ENCODE measurements at places on chromosomes 1 and 21.

- no peak for DNase-seq
Measured at GRCh38 chr1:222772996-222773379, 36.0 kb downstream of the FAM177B start.

DNA sequence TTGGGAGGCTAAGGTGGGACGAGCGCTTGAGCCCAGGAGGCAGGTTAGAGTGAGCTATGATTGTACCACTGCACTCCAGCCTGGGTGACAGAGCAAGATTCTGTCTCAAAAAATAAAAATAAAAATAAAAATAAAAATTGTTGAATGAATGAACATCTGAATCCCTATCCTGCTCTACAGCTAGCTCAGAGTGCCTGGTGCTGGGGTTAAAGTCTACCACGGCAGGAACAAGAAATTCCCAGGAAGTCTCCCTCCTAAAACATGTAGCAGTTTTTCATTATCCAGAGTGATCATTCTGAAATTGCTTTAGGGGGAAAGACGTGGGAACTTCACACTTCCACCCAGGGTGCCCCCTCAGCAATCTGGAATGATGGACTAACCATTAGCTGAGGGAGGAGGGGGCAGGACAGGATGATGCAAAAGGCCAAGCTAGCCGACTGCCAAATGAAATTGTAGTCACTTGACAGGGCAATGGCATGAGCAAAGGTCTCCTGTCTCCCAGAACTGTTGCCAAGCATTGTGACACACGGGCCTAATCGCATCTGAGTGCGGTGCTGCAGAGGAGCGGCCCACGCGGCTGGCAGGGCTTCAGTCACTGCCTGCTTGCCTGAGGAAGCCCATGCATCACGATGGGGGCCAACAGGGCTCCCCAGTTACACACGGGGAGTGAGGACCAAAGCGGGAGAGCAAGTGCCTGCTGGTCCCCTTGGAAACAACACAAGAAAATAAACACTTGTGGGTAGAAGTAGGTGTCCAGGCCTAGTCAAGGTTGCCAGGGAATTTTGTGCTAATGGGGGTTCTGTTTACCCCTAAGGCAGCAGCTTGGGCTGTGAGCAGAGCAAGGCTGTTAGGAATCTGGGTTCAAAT lies 85.7 kb downstream of the NENF start:
- no peak for DNase-seq

- no peak for DNase-seq
Measured at GRCh38 chr21:38520511-38520910, 22.2 kb upstream of the ERG start.

DNA sequence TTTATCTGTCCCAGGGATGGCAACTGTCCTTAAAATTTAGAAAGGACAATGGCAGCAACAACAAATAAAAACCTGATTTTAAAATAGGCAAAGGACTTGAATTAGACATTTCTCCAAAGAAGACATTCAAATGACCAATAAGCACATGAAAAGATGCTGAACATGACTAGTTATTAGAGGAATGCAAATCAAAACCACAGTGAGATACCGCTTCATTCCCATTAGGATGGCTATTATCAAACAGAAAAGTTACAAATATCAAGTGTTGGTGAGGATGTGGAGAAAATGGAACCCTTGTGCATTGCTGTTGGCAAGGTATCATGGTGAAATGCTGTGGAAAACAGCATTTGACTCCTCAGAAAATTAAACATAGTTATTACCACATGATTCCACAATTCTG lies 120.7 kb downstream of the CRB1 start:
- no peak for DNase-seq

GRCh38 chr1:177137814-177138213 lies 26.7 kb downstream of the ASTN1 start:
- no peak for DNase-seq

GRCh38 chr1:167128261-167129227 lies 34.7 kb downstream of the STYXL2 start:
- no peak for DNase-seq

- DNase-seq: no peak
Measured at GRCh38 chr1:15410884-15411245, 1.2 kb downstream of the EFHD2 start.

DNA sequence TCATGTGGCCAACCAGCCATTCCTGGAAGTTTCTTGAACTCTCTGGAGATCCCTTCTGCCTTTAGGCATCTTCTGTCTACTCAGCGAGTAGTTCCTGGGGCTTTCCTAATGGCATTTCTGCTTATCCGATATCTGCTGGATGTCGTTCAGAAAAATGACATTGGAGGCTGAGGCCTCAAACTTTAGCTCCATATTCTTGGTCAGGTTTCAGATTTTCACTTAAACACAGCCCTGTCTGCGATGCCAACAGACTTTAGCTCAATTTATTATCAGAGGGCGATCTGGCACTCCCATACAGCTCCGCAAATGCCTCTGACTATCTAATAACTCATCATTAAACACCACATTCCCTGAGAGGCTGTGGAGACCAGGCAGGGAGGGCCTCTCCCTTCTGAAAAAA lies 46.3 kb upstream of the ETS2 start:
- no peak for DNase-seq

DNA sequence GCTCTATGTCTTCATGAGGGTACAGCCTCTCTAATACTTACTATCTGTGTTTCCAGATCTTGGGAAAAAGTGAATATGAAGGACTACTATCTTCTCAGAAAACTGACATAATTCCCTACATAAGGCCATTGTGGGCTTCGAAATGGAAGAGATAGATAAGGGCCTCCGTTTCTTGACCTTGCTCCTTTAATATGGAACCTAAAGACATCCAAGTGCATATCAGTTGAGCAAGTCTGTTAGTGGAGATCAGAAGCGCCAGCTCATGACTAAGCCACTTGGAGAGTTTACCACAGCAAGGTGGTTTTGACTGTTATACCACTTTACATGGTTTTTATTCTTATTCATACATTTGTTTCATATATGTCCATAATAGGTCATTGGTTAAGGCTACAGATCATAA lies 35.3 kb upstream of the FCER1A start:
- no peak for DNase-seq

DNA sequence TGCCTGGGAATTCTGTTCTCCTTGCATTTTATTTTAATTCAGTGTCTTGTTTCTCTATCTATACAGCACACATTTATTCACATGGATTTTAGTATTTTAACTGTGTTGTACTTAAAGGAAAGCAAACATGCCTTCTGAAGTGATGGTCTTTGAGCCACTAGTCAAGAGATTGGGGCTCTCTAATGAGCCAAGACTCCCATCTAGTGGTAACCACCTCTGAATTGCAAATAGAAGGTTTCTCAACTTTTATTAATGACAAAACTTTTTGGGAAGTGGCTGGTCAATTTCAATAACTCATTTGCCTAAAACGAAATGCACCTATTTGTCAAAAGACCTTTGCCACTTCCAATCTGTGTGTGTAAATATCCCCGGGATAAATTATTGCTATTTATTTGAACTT lies 199.6 kb downstream of the LTN1 start:
- DNase-seq: no peak

- no peak for DNase-seq
Measured at GRCh38 chr1:1946540-1946939, 27.5 kb upstream of the TMEM52 start.

GRCh38 chr1:17156108-17156507 lies 36.9 kb upstream of the PADI2 start:
- DNase-seq: no peak

DNA sequence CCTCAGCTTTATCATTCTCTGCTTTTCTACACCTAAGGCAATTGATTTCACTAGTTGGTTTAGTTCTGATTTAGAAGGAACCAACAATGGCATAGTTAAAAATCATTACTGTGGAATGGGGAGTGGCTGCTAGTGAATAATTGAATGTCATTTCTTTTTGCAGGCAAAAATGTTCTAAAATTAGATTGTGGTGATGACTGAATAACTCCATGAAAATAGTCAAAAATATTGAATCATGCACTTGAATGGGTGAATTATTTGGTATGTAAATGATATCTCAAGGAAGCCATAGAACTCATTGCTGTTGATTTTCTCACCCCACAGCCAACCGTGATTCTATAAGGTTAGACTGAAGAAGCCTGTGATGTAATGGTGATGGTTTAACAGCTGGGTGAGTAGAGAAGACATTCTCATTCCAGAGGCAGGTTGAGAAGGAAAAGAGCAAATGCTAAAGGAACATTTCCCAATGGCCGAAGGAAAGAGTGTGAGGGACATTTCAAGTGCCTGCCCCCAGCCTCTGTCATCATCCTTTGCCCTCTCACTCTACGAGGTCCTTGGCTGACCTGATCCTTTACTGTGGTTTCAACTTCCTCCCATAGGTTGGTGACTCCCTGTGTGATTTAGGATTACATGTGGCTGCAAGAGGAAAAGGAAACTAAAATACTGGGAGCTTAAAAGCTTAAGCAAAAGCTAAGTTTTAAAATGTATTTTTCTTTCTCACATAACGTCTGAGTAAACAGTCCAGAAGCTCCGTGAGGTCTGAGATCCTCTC lies 12.5 kb downstream of the OVAAL start:
- no peak for DNase-seq

- no peak for DNase-seq
Measured at GRCh38 chr1:67655581-67655980, 29.4 kb upstream of the GADD45A start.

- no peak for DNase-seq
Measured at GRCh38 chr1:53196017-53196484, 573 bp upstream of the CPT2 start.

DNA sequence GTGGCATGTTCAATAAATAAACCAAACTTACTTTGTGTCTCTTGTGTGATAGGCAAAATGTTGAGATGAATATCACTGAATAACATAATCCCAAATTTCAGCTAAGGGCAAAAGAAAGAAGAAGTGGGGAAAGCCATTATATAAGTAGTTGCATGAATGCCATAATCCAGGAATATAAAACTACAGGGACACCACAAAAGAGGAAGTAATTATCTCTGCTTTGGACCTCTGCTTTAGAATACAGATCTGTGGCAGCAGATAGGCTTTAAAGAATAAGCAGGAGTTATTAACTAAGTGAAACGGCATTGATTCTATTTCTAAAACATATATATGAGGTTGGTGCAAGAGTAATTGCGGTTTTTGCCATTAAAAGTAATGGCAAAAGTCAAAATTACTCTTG lies 288.5 kb upstream of the SNX7 start:
- no peak for DNase-seq

DNA sequence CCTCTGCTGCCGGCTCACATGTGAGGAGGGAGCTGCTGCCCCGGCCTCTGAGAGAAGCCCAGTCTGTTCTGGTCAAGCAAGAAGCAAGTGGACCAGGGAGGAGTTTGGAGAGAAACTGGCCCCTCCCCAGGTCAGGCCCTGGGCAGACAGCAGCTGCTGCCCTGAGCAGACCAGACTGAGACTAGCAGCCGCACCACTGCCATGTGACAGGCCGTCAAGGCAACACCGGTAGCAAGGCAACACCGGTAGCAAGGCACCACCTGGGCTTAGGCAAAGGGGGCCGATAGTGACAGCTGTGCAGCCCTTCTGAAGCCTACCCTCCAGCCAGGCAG lies 50.3 kb downstream of the ARHGEF16 start:
- no peak for DNase-seq

DNA sequence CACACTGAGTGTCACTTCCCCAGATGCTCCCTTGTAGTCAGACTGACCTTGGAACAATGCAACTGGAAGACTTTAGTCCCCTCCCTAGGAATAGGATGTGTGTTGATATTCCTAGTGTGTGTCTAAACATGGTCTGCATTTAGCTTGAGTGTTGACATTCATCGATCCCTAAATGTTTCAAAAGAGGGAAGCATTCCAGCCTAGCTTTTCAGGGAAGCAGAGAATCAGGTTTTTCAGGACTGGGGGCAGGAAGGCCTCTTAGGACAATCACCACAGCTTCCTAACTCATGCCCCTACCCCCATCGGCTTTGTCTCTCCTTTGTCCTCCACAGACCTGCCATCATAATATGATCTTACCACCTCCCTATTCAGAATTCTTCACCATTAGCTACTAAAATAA lies 43.4 kb downstream of the NMNAT2 start:
- no peak for DNase-seq

DNA sequence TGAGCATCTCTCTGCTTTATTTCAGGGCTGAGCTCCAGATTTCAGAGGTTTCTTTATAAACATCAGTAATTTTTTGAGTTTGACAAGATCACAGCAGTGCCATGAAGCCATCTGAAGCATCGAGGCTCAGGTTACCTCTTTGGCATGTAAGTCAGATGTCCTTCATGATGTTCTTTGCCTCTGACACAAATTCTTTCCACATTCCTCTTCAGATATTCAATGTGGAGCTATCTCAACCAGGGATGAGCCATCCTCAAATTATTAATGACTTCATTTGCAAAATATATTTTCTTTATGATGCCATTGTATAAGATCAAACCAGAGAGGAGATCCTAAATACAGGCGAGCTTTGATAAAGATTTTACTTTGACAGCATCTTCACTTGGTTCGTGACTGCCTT lies 256.7 kb downstream of the COL11A1 start:
- DNase-seq: no peak
